ENCODE measurements at places on chromosomes 2 and 18.

DNA sequence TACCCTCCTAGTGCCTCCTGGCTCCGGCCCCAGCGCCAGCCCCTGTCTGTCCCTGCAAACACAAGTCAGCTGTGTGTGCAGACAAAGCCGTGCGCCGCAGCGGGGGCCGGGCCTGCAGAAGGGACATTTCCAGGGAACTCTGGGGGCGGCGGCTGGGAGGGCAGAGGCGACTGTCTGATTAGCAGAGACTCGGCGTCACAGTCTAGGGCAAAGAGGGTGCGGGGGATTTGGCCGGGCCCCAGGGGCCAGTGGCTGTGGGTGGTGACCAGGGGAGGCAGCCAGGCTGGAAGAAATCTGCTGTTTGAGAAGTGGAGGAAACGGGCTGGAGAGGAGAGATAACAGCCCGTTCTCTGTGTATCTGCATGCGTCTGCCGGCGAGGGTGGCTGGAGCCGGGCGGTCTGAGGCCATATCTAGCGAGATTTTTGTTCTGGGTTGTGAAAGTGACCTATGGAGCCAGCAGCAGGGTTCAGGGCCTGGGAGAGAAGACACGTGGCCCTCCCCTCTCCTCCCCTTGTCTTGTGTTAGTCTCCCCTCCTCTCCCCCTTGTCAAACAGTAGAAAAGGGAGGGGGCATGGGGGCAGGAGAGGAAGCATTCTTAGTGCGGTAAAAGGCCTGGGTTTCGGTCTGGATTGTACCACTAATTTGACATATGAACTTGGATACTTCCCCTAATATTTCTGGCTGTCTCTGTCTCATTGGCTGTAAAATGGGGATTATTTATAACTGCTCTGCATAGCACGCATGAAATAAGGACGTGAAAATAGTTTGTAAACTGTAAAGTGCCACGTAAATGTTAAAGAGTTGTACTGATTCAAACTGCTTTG lies 169.4 kb downstream of the SMAD7 start:
- no peak for DNase-seq

- DNase-seq, result no peak
Measured at GRCh38 chr2:176814740-176815367, 397.7 kb upstream of the HNRNPA3 start.

- DNase-seq, result no peak
Measured at GRCh38 chr2:111662771-111663470, 221.1 kb downstream of the ANAPC1 start.

DNA sequence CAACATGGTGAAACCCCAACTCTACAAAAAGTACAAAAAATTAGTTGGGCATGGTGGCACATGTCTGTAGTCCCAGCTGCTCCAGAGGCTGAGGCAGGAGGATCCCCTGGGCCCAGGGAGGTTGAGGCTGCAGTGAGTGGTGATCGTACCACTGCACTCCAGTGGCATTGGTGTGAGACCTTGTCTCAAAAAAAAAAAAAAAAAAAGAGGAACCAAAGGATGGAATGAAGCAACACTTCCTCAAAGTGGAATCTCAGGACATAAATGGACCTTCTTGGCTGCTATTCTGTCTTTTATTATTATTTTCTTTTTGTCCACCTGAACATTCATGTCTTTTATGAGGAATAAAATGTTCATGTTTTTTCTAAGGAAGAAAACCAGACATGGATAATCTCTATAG lies 13.7 kb downstream of the GEMIN6 start:
- DNase-seq, result no peak

DNA sequence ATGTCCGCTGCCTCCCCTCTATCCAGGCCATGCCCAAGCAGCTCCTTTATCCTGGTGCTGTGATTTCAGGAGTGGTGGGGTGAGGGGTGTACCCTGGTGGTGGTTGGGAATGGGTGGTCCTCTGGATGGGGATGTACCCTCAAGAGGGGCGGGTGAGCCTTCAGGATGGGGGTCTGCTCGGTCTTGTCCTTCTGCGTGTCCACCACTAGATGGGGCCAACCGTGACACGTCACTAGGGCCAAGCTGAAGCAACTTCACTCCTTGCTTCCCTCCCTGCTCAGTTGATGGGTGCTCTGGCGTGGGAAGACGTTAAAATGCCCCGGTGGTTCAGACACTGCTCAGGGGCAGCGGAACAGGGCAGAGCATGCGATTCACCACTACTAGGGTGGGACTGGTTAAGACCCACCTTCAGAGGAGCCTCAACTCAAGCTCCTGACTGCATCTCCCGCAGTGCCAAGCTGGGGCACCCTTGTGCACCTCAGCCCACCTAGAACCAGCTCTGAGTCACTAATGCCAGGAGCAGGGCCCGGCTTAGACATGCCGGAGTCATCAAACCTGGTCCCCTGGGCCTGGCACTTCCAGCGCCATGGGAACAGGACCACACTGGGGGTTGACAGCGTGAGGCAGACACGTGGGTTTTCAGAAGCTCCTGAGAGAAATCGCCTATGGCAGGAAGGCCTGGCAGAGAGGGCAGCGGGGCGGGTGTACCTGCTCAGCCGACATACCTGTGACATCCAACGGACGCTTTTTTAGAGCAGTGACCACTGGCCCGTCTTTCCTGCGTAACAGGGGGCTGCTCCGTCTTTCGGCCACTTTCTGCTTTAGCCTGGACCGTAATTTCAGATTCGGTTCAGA lies 256.7 kb downstream of the HDAC4 start:
- DNase-seq, result no peak

DNA sequence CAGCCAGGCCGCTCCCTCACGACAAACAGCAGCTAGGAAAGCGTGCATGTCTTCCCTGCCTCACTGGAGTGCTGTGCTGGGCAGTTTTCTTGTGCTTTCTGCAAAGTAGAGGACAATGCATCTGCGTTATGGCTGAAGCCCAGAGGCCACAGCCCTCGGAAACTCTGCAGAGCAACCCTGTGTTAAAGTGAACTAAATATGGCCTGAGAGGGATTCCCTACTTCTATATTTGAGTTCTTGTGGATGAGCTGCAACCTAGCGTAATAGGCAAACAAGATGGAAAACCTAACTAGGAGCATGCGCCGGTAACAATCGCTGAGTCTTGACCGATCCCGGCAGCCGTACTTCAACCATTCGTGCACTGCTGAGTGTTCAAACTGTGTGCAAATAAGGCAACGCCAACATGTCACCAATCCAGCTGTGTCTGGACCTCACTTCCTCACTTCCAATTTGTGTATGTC lies 471.9 kb upstream of the HS6ST1 start:
- DNase-seq, result no peak

DNA sequence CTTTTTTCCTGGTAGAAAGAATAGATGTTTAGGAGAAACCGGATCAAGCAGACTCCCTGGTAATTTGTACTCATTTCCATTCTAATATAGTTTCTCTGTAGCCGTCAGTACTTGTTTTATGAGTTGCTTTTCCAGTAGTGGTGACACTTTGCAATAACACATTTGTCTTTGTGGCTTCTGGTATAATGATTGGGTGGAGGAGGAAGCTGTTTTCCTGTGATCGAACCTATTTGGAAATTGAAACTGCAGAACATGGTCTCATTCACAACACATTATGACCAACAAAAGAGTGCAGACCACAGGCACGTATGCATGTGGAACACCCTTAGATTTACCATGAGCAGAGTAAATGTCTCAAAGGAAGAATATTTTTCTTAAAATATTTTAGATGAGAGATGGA lies 7.6 kb upstream of the SERPINB12 start:
- DNase-seq, result no peak

- DNase-seq, result no peak
Measured at GRCh38 chr2:101195871-101196661, 44.9 kb upstream of the TBC1D8 start.

GRCh38 chr2:109435066-109435690 lies 178.6 kb downstream of the SEPTIN10 start:
- no peak for DNase-seq

- no peak for DNase-seq
Measured at GRCh38 chr2:148721520-148721931, 77.0 kb downstream of the EPC2 start.

DNA sequence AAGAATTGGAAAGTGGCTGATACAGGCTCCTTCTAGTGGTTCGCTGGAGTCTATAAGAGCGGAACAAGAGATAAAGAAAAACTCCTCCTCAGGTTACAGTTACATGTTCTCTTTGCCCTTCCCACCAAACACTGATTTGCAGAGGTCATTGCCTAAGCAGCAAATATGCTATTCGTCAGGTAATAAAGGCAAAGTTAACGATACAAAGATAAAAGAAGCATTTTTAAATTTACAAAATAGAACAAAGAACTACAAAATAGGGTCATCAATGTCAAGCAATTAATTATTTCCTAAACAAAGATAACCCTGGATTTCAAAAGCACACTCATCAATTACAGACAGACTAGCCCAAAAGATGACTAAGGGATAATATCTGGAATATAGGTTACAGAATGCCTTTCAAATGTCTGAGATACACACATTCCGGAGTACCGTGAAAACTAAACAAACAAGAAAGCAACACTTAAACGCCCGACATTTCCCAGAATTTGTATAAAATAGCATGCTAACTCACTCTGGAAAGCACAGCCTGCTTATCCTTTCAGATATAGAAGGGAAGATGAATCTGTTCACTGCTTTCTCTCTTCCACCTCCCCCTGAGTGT lies 186.4 kb downstream of the MREG start:
- DNase-seq, result no peak

- no peak for DNase-seq
Measured at GRCh38 chr2:153145470-153145978, 333.0 kb downstream of the RPRM start.

DNA sequence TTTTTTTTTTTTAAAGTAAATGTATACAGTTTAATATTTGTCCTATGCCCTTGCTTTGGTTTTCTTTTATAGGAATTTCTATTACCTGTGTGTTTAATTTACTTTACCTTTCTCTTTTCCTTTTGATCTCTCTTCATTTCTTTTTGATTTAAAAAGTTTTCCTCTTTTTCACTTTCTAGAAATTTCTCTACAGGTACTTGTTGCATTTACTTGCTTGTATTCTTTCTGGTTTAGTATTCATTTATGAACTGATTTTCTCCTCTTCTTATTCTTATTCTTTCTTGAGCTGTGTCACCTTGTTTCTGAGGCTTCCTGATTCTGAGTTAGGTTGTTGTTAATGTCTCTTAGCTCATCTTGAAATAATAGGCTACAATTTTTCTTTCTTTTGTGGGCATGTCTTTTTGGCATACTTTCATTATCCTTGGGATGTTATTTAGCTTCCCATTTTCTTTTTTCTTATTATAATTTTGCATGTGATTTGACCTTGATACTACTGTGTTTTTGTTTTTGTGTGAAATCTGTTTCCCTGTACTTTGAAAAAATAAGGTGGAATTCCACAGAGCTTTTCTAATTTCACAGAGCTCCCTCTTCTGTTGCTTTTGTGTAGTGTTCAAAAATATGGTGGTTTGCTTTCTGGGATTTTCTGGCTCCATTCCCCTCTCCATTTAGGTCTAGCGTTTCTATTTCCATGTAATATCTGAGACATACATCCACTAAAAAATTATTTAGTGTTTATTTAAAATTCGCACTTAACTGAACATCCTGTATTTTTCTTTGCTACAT lies 25.5 kb upstream of the ALMS1 start:
- no peak for DNase-seq

- no peak for DNase-seq
Measured at GRCh38 chr2:192513575-192513974, 318.8 kb upstream of the TMEFF2 start.

GRCh38 chr2:46211461-46211860 lies 85.7 kb upstream of the EPAS1 start:
- DNase-seq, result no peak

DNA sequence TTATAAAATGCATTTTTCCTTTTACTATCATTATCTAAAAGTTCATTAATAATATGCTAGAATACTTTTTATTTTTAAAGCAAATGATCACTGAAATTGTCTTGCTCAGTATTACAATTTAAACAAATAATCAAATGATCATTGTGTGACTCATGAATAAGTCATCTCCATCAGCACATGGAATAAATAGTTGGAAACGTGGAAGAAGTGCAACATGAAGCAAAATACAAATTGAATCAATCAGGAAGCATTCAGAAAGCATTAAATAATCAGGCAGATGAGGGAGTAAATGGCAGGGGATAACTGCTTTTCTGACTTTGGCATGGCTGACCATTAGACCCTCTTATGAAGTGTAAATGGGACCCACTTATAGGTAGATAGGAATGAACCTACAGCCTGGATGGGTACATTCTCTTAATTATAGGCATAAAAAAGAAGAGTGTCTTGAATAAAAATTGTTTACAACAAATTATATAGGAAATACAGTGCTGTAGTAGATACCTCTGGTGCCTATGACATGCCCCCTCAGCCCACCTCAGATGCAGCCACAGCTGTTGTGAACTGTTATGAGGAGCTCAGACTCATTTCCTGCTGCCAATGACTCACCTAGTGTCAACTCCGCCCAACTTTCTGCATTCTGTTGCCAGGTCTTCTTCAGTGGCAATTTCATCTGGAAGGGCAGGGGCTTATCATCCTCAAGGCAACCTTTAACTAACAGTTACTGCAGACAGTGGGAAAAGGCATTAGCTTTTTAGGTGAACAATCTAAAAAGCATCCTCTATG lies 936.0 kb downstream of the TRIB2 start:
- DNase-seq, result no peak

DNA sequence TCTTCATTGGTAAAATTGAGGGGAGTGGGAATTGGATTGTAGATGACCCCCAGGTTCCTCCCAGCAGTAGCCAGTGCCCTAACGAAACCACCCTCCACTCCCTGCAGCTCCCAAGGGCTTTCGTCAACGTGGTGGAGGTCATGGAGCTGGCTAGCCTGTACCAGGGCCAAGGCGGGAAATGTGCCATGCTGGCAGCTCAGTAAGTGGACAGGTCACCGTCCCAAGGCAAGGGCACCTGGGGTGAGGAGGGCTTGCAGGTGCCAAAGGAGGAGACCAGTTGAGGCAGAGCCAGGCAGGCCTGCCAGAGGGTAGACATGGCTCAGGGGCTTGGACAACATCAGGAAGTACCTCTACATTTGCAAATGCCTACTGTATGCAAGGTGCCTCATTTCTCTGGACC lies 122.6 kb upstream of the PPP1CB start:
- no peak for DNase-seq

GRCh38 chr2:44635725-44636124 lies 274.0 kb downstream of the CAMKMT start:
- DNase-seq, result no peak

GRCh38 chr2:141889788-141890187 lies 241.0 kb downstream of the LRP1B start:
- no peak for DNase-seq

DNA sequence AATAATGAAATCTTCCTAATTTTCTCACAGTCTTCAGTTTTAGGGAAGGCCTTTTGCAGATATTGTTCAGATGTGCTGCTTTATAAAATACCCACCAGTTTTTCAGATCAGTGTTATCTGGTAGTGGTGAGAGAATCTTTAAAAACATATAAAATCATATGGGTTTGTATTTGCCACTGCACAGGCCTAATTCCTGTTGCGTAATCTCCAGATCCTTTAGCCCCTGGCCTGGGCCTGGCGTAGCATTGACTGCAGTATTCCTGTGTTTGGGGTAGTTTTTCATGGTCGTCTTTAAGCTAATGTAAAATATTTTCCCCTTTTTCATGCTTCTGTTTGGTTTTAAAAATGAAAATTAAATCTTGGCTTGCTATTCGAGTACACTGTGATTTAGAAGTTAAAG lies 43.2 kb downstream of the TSHZ1 start:
- DNase-seq, result no peak

GRCh38 chr2:168961450-168962229 lies 60.5 kb downstream of the G6PC2 start:
- peak; percentile 72 for DNase-seq

GRCh38 chr18:10032331-10033015 lies 118.7 kb downstream of the VAPA start:
- DNase-seq, result no peak
